Cortex of kidney (tissue), 1 donor: ENCODE measurements at places on chromosomes 7 and 10.

GRCh38 chr10:96896884-96897589, 64.9 kb downstream of the LCOR start:
- no peak for DNase-seq

- DNase-seq, result no peak
Observed at GRCh38 chr10:17161775-17162174, 32.2 kb upstream of the CUBN start.

DNA sequence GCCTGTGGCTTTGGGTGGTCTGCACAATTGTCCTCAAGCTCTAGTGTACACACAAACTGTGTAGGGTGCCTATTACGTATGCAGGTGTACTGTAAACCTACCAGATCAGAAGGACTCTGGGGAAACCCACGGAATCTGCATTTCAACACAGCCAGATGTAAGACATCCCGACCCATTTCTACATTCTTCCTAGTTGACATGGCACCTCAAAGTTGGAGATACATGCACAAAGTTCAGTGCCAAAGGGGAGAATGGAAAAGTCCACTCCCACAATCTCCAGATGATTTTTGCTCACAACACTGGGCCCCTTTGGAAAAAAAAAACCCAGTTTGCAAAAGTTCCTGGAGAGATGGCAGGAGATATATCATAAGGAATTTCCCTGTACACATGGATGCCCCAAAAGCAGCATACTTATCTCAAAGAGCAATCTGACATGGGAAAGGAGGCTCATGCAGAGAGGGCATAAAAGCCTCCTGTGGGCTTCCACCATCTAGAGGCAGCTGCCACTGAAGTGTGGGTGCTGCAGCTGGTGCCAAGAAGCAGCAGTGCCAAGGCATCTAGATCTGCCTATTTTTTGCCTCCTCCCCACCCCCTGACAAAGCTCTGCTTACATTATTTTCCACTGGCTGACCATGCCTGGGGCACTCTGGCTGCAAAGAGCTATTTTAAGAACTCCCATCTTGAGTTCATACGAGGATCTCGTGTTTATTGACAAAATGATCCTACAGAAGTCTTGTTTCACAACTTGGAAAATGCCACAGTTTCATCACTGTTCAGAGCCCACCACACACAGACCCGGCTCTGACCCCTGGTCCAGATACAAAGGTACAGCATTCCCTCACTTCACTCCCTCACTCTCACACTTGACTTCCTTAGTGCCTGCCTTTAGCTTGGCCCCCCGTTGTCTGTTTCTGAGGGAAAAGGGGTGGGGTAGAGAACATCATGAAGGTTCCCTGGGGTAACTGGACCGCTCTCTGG, 12.9 kb downstream of the TECTB start:
- DNase-seq, result no peak

- DNase-seq, result no peak
Observed at GRCh38 chr7:102061981-102062390, 224.7 kb upstream of the SH2B2 start.

- no peak for DNase-seq
Observed at GRCh38 chr10:76991621-76992020, 646.0 kb downstream of the KCNMA1 start.

- no peak for DNase-seq
Observed at GRCh38 chr7:114589436-114589835, 174.8 kb downstream of the FOXP2 start.

DNA sequence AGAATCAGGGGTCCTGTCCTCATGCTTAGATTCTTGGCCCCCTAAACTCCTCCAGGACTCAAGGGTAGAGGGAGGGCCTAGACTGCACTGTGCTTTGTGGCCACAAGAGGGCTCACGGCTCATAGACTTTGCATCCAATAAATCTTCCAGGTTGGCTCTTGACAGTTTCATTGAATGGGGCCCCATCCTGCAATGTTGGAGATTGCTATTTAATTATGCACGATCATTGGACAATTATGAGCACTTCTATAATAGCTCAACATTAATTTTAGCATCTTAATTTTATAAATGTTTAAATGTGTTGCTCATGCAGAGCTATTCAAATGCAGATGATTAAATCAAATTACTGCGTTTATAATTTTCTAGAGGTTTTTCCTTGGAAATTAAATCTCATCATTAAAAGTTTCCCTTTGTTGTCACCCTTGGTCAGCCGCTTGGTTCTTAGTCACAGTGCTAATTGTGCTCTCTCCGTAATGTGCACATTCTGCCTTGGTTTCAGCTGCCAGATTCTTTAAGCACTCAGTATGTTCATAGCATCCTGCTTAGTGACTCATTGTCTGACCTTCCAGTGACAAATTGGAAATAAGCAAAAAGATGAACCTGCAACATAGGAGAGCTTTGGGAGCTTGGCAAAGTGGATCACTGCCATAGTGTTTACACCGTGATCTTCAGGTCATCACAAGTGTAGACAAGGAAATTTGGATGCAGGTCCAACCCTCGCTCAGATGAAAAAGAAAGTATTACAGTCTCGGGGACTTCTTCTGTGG, 33.4 kb upstream of the PLPP4 start:
- no peak for DNase-seq

DNA sequence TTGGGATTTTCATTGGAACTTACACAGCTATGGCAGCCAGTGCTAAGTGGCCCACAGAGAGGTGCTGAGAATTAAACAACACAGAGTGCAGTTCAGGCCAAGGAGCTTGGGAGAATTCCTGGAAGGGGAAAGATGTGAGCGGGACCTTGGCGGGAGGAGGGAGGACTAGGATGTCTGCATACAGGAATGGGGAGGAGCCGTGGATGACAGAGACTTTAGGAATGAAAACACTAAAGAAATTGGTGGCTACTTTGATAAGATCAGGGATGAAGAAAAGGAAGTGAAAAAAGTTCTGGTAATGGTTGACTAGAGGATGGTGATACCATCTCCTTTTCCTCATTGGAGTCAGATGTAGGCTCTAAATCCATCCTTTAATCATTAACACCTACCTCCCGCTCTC, 234.2 kb upstream of the FZD8 start:
- no peak for DNase-seq

GRCh38 chr7:46461334-46461777, 540.3 kb upstream of the IGFBP3 start:
- DNase-seq, result no peak

GRCh38 chr7:150848561-150849115, 3.7 kb upstream of the AOC1 start:
- no peak for DNase-seq

DNA sequence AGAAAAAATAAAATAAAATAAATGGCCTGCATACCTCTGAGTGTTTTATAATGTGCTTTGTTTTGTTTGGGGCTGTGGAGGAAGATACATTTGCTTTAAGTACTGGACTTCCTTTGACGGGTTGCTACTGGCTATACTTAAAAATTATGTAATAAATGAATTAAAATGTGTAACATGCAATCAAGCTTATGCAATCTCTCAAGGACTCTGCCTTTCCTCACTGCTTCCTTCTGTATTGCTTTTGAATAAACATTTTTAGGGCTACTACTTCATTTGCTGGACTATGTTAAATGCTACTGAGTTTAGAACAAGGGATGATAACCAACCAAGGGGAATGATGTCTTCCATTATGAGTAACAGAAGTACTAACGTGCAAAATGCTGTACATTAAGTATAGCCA, 91.6 kb downstream of the ETV1 start:
- DNase-seq, result no peak

DNA sequence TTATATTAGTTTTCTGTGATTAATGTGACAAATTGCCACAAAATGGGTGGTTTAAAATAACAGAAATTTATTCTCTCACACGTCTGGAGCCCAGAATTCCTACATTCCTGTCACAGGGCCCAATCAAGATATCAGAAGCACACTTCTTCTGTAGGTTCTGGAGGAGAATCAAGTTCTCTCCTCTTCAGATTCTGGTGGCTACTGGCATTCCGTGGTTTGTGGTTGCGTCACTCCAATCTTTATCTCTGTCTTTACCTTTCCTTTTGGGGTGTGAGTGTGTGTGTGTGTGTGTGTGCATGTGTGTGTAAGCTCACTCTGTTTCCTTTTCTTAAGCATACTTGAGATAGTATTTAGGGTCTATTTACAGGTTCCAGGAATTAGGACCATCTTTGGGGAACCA, 115.5 kb upstream of the DKK1 start:
- no peak for DNase-seq

GRCh38 chr7:54969208-54969967, 49.4 kb upstream of the EGFR start:
- no peak for DNase-seq

DNA sequence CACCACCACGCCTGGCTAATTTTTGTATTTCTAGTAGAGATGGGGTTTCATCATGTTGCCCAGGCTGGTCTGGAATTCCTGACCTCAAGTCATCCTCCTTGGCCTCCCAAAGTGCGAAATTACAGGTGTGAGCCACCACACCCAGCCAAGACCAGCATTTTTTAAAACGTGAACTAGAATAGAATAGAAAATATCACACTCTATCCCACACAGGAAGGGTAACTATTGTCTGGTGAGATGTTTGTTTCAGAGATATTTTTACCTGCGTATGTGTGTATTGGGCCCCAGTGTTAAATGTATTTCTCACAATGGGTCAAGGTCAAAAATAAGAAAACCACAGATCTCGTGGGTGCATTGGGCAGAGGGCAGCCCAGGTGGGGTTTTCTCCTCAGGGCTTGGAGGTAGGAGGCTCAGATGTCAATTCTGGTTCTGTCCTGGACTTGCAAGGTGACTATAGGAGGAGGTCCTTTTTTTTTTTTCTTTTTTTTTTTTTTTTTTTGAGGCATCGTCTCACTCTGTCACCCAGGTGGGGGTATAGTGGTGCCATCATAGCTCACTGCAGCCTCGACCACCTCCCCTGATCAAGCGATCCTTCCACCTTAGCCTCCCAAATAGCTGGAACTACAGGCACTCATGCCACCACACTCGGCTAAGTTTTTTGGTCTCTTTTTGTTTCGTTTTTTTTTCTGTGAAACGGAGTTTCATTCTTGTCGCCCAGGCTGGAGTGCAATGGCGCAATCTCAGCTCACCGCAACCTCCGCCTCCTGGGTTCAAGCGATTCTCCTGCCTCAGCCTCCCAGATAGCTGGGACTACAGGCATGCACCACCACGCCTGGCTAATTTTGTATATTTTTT, 19.0 kb downstream of the SH2B2 start:
- no peak for DNase-seq

DNA sequence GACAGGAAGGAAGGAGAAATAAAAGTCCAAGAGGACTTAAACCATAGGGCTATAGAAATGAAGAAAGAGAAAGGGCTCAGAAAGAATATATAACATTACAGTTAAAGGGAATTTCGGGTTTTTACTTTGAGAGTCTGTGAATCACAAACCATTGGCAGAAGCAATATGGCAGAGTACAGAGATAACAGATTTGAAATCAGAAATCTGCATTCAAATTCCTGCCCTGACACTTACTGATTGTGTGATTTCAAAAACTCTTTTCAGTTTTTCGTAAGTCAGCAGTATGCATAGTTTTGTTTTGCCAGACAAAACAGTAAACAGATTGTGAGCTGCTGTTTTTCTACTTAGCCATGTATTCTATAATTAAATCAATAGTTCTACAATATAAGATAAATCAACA, 8.2 kb downstream of the JMJD1C start:
- no peak for DNase-seq

- DNase-seq, result no peak
Observed at GRCh38 chr10:101695404-101695890, 477 bp upstream of the FBXW4 start.

- DNase-seq, result no peak
Observed at GRCh38 chr10:20466731-20467130, 430.4 kb downstream of the NEBL start.

DNA sequence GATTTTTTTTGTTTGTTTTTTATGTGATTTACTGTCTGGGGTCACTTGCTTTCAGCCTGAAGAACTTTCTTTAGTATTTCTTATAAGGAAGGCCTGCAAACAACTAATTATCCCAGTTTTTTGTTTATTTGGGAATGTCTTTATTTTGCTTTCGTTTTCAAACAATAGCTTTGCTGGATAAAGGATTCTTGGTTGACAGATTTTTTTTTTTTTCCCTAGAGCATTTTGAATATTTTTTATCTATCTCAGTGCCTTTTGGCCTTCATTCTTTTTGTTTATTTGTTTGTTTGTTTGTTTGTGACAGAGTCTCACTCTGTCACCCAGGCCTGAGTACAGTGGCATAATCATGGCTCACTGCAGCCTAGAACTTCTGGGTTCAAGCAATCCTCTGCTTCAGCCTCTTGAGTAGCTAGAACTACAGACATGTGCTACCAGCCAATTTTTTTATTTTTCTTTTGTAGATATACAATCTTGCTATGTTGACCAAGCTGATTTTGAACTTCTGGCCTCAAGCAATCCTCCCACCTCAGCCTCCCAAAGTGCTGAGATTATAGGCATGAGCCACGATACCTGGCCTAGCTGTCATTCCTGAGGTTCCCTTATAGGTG, 46.3 kb upstream of the FZD9 start:
- DNase-seq, result no peak

- DNase-seq, result no peak
Observed at GRCh38 chr10:97686301-97686961, 610 bp downstream of the AVPI1 start.

GRCh38 chr7:98000356-98000755, 10.4 kb upstream of the OCM2 start:
- DNase-seq, result no peak

GRCh38 chr7:144780071-144780608, 55.7 kb downstream of the TPK1 start:
- no peak for DNase-seq

DNA sequence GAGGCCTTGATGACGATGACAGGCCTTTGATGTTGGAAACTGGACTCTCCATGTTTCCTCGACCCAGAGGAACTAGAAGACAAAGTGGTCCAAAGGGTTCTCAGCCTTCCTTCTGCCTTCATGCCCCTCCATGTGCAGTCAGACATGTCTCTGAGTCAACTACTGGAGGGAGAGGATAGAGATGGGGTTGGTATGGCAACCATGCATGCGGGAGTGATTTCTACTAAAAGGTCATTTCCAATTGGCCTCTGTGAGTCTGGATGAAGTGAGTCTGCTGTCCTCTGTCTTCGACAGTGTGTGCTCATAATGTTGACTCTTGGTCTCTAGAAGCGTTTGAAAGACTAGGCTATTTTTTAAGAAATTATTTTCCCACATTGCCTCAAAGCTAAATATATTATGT, 29.2 kb downstream of the STK17A start:
- no peak for DNase-seq

- no peak for DNase-seq
Observed at GRCh38 chr7:17939606-17940301, 540 bp downstream of the SNX13 start.

DNA sequence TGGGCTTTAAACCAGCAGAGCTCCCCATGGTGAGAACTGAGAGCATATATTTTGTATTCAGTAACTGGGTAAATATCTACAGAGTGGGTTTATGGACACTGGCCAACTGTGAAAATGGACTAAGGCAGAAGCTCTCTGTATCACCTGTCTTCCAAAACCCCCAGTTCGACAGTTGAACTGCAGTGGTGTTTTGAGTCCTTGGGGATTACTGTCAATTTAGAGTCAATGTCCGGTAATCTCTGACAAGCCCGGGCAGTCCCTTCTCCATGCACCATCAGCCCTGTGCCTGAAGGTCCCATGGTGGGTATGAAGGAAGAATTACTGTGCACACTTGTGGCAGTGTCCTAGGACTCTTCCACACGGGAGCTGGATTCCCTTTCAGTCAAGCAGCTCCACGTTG, 235.0 kb downstream of the CCSER2 start:
- no peak for DNase-seq
